ENCODE measurements at places on chromosomes 16 and 17. TPM values are rescaled to one million over a fixed set of nuclear protein-coding genes. Genes with fewer than 3 reads are reported as not detected.

Gene ZNRF1
- total RNA-seq = 22.7 TPM

Gene DRC7
- total RNA-seq = not detected

Gene KRT23
- not detected for total RNA-seq

Gene CD300LB
- not detected for total RNA-seq

Gene MT3
- 2.5 TPM for total RNA-seq

Gene CBLN1
- not detected for total RNA-seq

Gene ADAD2
- not detected for total RNA-seq

Gene KIF2B
- total RNA-seq = not detected

Gene UNC13D
- 190 TPM for total RNA-seq

Gene SALL1
- not detected for total RNA-seq

Gene SLC9A5
- 2.8 TPM for total RNA-seq

Gene SAMD14
- 0.68 TPM for total RNA-seq

Gene GAS7
- total RNA-seq = 0.35 TPM

Gene NPIPB6
- 1.5 TPM for total RNA-seq

Gene KRT40
- total RNA-seq = not detected

Gene NETO2
- total RNA-seq = 13.5 TPM

Gene AIPL1
- not detected for total RNA-seq

Gene HSD17B2
- total RNA-seq = not detected

Gene CMTM2
- 0.43 TPM for total RNA-seq

Gene CDRT15
- not detected for total RNA-seq

Gene C17orf78
- total RNA-seq = not detected

Gene RAPGEFL1
- total RNA-seq = 6.0 TPM

Gene CNGB1
- total RNA-seq = not detected

Gene ITGAD
- not detected for total RNA-seq

Gene PDIA2
- total RNA-seq = not detected

Gene UTS2R
- not detected for total RNA-seq

Gene HCRT
- not detected for total RNA-seq

Gene MYH11
- total RNA-seq = 0.10 TPM

Gene KRT28
- not detected for total RNA-seq

Gene TBC1D3G
- not detected for total RNA-seq
